ENCODE measurements at places on chromosomes 4 and X.
A peak's percentile ranks its signal among the peaks of the same experiment; 100 is the strongest.

DNA sequence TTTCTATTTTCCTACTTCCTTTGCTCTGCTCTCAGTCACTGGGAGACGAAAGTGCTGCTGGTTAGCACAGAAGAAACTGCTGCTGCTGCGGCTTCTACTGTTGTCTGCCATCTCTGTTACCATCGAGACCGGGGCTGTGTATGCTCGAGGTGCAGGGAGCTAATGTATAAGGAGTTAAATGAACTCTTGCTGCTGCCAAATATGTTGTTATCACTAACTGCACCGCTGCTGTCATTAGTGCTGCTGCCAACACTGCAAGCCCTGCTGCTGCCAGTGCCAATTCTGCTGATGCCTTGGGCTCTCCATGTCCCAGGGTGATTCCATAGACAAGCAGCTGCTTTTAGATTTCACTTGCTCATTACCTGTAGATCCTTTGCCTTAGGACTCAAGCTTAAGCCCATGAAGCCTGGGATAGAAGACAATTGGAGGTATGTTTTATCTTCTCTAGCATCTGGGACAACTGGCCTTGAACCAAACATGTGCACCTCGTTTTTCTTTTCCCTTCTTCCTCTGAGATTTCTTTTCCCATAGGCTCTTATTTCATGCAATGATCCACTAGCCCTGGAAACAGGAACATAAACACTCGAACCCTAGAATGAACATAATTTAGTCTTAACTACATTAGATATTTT, 107.8 kb downstream of the CCSER1 start:
- no peak for DNase-seq

DNA sequence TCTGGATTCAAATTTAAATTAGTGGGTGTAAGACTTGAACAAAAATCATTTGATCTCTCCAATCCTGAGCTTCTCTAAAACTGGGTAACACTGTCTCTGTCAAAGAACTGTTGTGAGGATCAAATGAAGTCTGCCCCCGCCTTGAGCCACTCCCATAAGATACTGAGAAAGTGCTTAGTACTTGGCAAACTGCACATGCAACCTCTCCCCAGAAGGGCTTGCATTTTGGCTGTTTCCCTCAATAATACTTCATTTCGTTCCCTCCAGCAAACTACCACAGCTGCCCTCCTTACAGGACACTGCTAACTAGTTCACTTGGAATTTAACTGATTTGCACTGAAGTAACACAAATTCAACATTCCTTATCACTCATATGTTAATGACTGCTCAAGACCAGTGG, 79.8 kb downstream of the APBB2 start:
- no peak for DNase-seq

GRCh38 chr4:88517825-88518224, 5.8 kb downstream of the PYURF start:
- DNase-seq, result peak; percentile 28

- no peak for DNase-seq
Observed at GRCh38 chr4:183078634-183079033, 20.4 kb upstream of the WWC2 start.

GRCh38 chr4:56211202-56211601, 176.1 kb downstream of the AASDH start:
- no peak for DNase-seq

DNA sequence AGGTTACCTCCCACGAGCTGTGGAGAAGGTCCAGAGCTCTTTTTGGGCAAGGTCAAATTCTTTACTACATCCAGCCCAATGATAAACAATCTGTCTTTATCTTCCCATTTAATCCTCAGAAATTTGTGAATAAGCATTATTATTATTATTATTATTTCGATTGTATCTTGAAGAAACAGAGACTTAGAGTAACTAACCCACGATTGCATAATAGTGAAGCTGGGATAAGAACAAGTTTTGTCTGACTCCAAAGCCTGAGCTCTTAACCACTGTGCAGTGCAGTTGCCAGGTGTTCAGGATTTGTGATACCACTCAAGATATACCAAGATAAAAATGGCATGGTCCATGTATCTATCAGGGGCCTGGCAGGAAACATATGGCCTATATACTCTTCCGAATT, 166.5 kb upstream of the LDB2 start:
- peak; percentile 61 for DNase-seq

GRCh38 chr4:81572402-81572801, 100.7 kb upstream of the RASGEF1B start:
- DNase-seq, result no peak

DNA sequence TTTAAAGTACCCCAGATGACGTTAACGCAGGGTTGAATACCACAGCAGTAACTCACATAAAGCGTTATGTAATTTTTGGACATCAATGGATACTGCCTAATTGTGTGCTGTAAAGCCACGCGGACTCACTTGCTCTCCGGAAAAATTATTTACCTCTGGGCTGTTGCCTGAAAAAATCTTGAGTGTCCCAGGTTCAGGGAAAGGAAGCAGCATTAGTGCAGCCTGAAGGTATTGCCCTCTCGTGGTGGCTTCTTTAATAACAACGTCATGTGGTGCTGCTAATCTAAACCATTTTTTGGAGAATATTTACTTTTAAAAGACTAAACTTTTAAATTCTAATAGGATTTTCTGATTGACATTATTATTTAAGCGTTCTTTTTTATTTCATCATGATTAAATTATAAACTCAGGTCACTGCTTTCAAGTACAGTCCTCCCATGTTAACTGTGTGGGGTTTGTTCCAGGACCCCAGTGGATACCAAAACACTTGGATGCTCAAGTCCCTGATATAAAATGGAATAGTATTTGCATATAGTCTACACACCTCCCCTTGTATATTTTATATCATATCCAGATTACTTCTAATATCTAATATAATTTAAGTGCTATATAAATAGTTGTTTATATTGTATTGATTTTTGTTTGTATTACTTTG, 384.8 kb downstream of the FAM133A start:
- DNase-seq, result peak; percentile 18

All from iris pigment epithelial cell (primary cell).